ENCODE measurements at places on chromosomes 12 and 14. TPM values are rescaled to one million over a fixed set of nuclear protein-coding genes. Genes with fewer than 3 reads are reported as not detected.

GRCh38 chr14:77505031-77505430 is 6.4 kb upstream of the ISM2 start:
- DNase-seq, result no peak

DNA sequence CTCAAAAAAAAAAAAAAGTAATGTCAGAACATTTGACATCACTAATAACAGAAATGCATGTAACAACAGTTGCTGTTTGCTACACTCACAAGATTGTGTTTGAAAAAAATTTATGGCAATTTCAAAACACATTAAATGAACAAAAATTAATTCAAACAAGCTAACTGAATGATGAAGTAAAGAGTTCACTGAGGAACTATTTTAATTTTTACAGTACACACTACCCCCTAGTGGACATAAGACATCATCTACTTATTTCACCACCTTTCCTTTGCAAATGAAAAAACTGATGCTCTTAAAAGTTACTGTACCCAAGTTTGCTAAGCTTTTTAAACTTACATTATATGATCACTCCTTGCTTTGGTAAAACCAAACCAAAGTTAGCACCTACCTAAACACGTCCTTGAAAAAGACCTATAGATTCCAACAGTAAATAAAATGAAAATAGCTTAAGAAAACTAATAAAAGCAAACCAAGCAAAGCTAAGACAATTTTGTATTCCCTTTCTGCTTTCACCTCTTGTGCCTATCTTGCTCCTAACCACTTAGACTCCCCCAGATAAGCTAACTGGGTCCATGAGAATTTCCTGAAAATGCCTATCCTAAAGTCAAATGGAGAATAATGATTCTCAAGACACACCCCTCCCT is 22.2 kb downstream of the UBE2N start:
- DNase-seq, result peak; percentile 42

- DNase-seq, result peak; percentile 16
Measured at GRCh38 chr12:91833780-91834359, 311.8 kb downstream of the BTG1 start.

DNA sequence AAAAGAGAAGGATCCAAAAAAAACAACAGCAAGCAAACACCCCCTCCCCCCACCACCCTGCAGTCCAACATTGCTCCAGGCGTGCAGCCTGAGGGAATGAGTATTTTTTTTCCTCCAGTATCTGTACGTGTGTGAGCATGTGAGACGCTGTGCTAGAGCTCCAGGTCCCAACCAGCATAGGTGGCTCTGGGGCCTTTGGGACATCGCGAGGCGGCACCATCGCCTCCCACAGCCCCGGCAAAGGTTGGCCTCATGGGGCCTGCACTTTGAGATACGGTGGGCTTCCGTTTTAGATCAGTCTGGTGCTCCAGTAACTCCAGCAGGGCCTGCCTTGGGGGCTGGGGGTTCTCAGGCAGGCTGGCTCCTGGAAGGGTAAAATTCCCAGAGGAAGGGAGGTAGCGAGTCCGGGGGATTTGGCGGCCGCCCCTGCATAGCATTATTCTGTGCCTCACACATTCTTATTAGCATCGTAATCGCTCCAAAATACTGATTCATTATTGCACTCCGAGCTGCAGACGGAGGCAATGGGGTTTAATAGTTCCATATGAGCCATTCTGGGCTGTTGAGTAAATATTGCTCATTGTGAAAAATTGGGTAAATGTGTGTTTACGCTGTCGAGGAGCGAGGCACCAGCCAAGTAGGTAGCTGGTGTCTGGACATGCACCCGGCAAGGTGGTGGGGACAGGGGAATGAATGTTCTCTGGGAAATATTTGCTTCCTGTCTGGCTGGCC is 143.1 kb upstream of the MYL2 start:
- DNase-seq, result peak; percentile 47

- no peak for DNase-seq
Measured at GRCh38 chr12:17841496-17841895, 248.5 kb downstream of the RERGL start.

- peak; percentile 29 for DNase-seq
Measured at GRCh38 chr14:92565040-92565717, 51.6 kb downstream of the RIN3 start.

Gene NEUROD4
- total RNA-seq, result not detected

Gene SLC25A21
- total RNA-seq, result 1.5 TPM

Data from astrocyte (in vitro differentiated cells and primary cell).